Left ventricle myocardium superior (tissue), 1 donor: ENCODE measurements at places on chromosomes 5 and 9. TPM values are rescaled to one million over a fixed set of nuclear protein-coding genes. Genes with fewer than 3 reads are reported as not detected.

DNA sequence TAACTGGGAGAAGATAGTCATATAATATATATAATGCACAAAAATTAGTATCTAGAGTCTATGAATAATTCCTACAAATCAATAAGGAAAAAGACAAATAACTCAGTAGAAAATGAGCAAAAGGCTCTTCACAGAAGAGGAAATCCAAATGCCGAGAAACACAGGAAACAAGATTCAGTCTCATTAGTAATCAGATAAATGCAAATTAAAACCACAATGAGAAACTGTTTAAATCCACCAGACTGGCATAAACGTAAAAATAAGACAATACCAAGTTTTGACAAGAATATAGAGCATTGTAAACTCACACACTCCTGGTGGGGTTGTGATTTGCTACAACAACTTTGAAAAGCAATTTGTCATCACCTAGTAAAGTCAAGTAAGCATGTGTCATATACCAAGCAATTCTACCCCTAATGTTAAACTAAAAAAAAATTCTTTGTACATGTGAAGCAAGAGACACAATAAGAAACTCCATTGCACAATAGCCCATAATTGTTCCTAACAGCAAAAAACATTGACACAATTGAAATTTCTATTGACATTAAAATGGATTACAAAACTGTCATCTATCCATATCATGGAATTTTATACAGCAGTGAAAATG is 21.0 kb upstream of the UBLCP1 start:
- DNase-seq: no peak

- no peak for DNase-seq
Observed at GRCh38 chr5:133205649-133206048, 153.8 kb downstream of the HSPA4 start.

- DNase-seq: no peak
Observed at GRCh38 chr9:85452841-85453240, 288.9 kb downstream of the AGTPBP1 start.

DNA sequence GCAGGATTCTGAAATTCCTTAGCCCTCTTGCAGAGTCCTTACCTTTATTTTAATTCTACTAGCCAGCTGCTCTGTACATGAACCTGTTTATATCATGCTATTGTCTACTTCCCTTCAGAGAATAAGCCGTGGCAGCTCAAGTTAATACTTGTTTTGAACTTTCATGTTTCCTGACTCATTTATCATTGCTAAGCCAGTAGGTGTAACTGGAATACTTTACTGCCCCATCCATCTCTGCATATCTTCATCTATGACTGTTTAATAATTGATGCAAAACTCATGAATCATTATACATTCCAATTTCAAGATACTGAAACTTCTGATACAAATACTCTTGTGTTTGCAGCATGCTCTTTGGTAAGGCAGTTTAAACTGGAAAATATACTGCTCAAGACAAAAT is 174.7 kb downstream of the PPP2R2B start:
- DNase-seq: no peak

Gene ACOT12
- total RNA-seq: not detected

- DNase-seq: peak; percentile 77
Observed at GRCh38 chr9:137411645-137412380, 11.1 kb downstream of the EXD3 start.

DNA sequence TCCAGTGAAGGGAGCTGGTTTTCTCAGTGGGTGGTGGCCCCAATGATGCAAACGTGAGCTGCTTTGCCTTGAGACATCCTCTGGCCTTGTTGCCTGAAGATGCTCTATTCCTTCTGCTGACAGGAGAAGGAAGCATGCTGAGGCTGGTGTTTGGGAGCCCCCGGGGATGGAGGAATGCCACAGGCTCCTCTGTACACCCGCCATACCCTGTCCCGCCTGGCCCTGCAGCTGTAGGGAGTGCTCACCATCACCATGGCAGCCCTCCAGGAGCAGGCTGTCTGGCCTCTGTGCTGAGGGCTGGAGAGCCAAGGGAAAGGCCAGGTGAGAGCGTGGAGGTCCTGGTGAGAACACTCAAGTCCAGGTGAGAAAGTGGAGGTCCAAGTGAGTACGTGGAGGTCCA is 134.4 kb downstream of the MRPL36 start:
- no peak for DNase-seq

- DNase-seq: no peak
Observed at GRCh38 chr9:9820436-9820835, 792.4 kb downstream of the PTPRD start.

DNA sequence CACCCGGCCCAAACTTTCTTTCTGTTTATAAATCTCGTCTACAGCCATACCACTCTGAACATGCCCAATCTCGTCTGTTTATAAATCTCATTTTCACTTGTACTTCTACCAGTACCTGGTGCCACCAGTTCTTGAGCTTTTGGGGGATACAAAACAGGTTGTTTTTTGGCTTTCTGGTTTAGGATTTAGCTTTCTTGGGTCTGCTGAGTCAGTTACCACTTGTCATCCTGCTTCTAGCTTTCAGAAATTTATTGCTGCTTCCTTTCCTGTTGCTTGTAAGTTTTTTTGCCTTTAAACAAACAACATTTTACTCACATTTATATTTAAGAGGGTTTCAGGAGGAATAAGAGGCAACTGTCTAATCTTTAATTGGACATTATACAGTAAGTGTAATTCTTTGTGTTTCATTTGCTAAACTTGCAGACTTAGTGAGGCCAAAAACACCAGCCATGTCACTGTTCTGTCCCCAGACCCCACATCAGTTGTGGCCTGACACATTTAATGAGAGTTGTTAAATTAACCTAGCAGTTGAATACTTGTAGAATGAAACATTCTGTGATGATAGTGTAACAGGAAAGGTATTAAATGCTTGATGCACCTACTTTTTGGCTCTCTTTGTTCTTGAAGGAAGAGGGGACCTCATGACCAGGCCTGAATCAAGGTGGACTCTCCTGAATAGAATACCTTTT is 11.8 kb downstream of the NDFIP1 start:
- DNase-seq: no peak

- peak; percentile 44 for DNase-seq
Observed at GRCh38 chr5:141492168-141492885, 3.4 kb downstream of the PCDHGC5 start.
